ENCODE measurements at places on chromosomes 2 and 18.

DNA sequence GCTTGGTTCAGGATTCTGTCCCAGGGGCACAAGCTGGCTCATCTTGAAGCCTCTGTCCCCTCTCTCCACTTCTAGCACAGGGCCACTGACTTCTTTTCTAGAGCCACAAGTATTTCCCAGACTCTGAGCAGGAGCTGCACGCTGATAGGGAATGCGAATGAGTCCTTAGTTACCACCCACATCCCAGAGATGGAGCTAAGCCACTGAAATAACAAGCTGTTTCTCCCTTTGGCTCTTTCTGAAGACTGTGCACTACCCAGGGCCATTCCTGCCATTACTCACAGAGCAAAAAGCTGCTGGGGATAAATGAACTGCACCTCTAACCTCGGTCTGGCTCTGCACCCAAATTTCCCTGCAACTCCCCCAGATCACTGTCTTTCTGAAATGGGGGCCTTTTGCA, 70.6 kb downstream of the TSN start:
- DNase-seq = no peak

GRCh38 chr2:240069829-240070228, 16.5 kb upstream of the OR6B3 start:
- no peak for DNase-seq

DNA sequence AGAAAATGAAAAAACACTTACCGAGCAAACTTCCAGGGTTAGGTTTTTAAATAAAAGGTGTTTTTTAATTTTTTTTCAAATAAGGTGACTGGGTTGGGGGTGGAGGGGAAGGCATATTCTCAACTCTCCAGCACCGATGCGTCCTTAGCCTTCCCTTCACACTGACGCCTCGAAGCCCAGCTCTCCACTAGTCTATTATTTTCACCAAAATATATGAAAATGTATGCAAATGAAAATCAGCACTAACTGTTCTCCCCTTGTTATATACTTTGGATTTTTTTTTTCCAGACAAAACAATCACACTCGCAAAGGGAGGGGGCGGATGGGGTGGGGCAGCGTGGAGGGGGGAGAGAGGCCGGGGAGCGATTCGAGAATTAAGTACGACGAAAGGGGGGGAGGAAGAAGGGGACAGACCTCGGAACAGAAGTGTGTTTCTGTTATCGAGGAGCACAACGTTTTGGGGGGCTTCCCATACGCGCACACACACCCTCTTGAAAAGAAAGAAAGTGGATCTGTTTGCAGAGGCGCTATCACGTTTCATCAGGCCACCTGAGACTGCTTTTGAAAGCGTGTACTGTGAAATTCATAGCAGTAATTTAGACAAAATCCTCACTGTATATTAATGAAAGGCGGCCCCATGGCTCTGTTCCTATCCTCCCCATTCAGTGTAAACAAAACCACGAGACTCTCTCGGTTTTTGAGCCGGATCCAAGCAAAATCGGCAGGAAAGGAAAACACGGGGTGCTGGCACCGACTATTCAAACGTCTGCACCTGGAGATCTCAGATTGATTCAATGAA, 2.4 kb upstream of the POU3F3 start:
- DNase-seq = no peak

DNA sequence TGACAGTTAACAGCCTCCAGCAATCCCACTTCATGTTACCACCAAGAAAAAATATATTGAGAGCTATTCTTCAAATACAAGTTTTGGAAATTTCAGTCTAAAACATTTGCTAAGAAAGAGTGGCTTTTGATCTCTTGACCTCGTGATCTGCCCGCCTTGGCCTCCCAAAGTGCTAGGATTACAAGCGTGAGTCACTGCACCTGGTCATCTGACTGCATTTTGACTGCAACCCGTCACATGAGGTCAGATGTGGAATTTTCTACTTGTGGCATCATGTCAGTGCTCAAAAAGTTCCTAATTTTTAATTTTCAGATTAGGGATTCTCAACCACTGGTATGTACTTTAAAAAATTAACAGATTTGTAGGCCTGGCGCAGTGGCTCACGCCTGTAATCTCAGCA, 9.1 kb upstream of the CLK1 start:
- no peak for DNase-seq

DNA sequence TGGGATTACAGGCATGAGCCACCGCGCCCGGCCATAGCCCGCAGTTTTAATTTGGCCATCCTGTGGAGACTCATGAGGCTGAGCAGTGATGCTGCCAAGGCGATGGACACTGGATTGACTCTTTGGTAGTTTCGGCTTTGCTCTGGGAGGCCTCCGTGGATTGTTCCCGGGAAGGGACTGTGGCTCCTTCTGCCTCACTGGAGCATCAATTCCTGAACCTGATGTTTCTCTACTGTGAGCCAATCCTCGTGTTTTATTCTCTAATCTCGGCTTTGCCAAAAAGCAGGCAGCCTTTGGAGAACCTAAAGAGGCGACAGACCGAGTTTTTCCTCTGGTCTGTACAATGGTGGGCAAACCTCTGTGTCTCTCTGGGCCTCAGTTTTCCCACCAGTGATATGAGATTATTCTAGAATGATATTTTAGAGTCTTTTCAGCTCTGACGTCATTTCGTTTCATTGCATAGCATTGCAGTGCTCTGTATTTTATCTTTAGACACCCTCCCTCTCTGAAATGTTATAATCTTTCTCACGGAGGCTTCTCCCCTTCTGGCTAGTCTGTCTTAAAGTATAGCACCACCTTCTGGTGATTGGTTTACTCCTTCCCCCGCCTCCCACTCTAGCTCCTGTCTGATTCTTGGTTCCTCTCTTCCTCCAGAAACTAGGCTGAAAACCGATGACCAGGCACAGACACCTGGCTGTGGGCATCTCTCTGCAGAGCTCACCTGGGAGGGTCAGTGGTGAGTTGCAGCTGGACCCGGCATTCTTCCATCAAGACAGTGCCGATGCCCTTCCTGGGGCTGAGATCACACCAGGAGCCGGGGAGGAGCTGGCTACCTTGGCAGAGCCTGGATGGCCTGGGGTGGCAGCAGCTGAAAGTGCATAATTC, 341.3 kb downstream of the MYCN start:
- no peak for DNase-seq

DNA sequence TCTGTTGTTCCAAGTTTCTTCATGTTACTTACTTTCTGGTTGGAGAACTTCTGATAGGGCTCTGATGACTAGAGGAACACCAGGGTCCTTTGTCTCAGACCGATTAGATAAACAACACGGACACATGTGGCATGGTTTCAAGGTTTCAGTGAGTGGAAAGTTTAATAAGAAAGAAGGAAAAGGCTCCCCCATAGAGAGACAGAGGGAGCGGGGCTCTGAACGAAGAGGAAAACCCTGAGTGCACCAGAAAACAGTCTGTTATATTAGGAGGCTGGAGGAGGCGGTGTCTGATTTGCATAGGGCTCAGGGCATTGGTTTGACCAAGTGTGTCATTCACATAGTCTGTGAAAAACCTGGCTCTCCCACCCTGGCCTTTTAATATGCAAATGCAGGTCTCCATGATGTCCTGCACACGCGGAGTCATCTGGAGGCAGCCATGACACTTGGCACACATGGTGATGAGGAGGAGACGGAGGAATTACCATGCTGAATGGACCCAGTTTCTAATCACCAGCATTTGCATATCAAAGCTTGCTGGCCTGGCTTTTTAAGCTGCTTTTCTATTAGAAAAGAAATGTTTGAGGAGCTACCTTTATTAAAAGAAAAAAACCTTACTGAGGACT, 94.2 kb downstream of the PTPN4 start:
- no peak for DNase-seq

DNA sequence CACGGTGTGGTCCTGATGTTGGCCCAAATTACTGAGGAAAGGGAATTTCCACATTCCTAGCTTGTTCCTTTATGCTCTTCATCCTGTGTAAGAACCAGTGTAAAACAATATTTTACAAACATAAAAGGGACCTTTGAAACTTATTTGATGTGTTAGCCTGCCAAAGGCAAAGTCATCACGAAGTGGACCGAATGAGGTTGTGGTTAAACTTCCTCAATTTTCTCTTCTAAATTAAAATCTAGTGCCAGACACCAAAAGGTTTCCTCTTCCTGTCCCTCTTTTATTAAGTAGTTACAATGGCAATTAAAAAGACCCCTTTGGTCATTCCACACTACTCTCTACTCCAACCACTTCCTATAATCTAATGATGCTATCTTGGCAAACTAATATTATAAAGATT, 279.8 kb downstream of the AFF3 start:
- DNase-seq = no peak

DNA sequence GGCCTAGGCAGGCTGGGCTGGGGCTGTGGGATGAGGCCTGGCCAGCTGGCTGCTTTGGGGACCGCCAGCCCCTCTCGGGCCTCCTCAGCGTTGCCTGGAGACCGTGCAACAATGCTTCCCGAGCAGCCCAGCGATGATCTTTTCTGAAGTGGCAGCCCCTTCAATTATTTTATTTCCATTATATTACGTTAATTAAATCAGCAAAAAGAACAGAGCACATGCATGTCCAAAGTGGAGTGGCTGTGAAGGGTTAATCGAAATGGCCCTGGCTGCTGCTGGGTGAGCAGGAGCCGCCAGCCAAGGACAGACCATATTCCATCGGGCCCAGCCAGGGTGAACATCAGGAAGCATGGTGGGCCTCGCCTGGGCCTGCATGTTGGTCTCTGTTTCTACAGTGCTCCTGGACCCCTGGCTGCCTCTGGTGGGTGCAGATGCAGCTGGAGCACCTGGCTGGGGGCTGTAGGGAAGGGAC, 245.5 kb downstream of the MYCN start:
- no peak for DNase-seq

DNA sequence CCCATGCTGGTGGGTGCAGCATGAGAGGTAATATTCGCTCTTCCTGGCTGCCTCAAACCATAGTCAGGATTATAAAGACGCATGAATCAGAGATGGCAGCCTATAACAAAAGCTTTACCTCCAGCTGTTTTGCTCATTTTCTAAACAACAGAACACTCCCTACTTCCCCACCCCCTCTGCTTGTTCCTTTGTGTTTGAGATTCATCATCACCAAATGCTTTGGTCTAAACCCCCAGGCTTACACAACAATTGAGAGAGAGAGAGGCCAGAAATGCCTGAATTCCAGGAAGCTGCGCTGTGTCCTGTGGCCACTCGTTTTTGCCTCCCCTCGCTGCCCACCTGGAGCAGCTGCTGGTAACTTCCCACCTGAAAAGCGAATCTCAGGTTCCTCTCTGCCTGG, 78.8 kb upstream of the CAPN13 start:
- no peak for DNase-seq

DNA sequence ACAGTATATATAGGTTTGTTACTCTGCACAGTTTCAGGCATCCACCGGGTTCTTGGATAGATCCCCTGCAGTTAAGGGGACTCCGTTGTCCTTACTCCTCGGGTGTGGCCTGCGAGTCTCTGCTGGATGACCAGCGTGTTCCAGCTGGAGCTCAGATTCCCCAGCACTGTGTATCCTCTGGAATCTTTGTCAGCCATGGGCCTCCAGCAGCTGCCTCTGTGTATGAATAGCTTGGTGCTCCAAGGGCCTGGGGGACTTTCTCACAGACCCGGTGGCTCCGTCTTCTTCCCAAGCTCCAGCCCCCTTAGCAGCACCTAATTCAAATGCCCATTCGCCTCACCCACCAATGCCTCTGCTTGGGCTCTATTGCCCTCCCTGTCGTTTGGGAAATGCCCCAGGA, 6.3 kb downstream of the ANO7 start:
- DNase-seq = no peak

GRCh38 chr18:28635530-28635929, 458.6 kb upstream of the CDH2 start:
- DNase-seq = no peak

DNA sequence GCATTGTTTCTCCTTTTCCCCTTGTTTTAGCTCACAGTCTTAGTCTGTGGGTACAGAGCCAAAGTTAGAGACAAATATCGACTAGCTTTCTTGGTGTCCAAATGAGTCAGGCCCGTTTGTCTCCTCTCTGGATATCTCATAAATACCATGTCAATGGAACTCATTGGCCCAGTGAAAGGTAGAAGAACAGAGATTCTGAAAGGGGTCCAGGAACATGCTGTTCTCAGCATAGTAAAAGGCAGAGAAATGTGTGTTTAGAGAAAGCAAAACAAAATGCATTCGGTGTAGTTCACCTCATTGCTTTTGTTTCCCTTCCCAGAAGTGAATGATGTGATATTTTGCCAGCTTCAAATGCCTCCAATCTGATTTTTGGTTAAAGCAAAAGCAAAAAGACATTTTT, 238.6 kb upstream of the SLC8A1 start:
- DNase-seq = no peak

- DNase-seq = no peak
These were observed 981 bp downstream of the RAMP1 start for GRCh38 chr2:237860273-237860935.

GRCh38 chr2:239952665-239953417, 72.3 kb downstream of the NDUFA10 start:
- DNase-seq = no peak

GRCh38 chr2:170122883-170123547, 54.9 kb upstream of the MYO3B start:
- DNase-seq = peak; percentile 10

- peak; percentile 5 for DNase-seq
These were observed 462.7 kb downstream of the METTL4 start for GRCh38 chr18:2108591-2108990.

- DNase-seq = no peak
These were observed 37.5 kb downstream of the NR4A2 start for GRCh38 chr2:156294945-156295580.

DNA sequence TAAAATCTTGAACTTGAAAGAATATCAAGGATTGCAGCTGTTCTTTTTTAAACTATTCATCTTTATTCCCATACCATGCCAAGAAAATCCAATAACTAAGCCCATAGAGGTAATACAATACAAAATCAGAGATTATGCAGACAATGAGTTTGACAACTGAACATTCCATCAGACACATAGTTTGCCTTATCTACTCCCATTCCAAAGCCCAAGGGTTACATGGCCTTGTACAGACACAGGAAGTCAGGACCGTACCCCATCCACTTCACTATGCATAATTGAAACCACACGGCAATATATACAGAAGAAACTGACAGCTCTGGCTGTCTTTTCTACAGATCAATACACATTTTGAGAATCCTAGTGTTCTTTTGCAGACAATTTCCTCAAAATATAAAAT, 181.3 kb downstream of the TMX3 start:
- DNase-seq = no peak

DNA sequence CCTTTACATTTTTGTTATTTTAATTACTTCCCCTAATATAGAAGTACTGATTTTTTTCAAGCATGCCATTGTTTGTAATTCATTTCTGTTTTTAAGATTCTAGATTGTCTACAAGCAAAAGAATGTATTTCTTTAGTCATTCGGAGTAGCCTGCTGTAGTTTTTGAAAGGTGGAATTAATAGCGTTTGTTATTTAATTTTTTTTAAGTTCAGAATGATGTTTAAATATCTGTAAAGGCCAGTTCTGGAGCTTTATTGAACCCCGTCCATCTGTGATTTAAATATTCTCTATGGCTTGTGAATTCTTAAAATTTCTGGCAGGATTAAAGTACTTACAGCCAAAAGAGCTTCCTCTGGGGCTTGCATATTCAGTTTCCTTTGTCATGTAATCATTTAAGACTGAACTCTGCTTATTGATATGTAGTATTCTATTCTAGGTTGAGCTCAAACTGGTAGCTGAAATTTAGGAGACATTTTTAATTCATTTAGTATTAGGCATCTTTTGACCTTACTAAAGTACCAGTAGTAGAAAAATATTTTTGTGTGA, 5.2 kb downstream of the TGIF1 start:
- DNase-seq = no peak

- DNase-seq = no peak
These were observed 259.2 kb upstream of the SLC14A2 start for GRCh38 chr18:45355944-45356520.

Measured in AG08395 (cell line).